Fibroblast of skin of right quadriceps (primary cell): ENCODE measurements at places on chromosomes 7 and 10.

DNA sequence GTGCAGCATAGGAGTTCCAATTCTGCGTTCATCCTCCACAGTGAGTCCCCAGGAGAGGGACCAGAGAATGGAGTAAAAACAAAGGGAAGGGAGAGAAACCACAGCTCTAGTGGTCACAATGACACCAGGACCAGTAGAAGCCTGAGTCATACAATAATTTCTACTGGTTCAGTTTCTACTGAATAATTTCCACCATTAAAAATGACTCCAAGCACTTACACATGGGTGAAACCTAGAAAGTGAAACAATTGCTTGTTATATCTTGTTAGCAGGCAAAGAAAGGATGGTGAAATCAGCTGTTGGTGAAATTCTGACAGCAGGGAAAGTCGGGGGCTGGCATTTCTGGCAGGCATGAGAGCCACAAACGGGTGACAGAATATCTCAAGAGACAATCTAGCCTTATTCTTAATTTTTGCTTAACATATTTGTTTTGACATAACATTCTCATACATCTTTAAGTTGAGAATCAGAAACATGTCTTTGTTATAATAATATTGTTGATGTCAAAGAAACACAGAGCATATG lies 1065.8 kb upstream of the C7orf33 start:
- DNase-seq = no peak

- peak; percentile 18 for DNase-seq
These were observed 71.5 kb downstream of the GPR85 start for GRCh38 chr7:113015034-113015645.

- DNase-seq = no peak
These were observed 485.7 kb downstream of the PTPRN2 start for GRCh38 chr7:158101821-158102450.

GRCh38 chr10:122630526-122630925 lies 69.1 kb downstream of the C10orf120 start:
- no peak for DNase-seq

DNA sequence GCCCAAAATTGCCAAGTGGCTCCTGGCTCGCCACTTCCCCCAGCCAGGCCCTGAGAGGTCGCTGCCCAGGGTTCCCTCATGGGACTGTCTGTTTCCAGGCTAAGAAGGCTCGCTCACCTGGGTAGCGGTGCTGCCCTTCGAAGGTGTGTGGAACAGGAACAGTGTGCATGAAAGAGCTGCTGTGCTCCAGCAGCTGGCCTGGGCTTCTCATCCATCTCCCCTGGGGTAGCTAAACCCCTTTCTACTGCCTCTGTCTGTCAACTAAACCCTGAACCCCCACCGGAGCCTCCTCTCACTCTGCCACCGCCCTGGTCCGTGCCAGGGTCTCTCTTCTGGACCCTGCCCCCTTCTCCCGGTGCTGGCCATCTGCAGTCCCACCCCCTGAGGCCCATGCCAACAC lies 152.9 kb downstream of the EBF3 start:
- DNase-seq = no peak

DNA sequence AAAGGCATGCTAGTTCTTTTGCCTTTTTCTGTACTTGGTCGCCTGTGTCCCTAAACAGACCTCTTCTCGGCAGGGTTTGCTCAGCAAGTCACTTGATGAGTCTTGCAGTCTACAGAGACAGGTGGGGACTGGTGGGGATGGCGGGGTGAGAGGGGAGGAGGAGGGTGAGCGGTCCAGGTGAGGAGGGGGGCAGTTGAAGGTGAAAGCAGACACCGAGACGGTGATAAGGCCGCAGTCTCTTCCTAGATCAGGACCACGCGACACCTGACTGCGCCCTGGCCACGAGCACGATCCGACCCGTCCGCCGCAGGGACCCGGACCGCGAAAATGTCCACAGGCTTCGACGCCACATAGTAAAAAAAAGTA lies 566 bp downstream of the ASNS start:
- DNase-seq = no peak

DNA sequence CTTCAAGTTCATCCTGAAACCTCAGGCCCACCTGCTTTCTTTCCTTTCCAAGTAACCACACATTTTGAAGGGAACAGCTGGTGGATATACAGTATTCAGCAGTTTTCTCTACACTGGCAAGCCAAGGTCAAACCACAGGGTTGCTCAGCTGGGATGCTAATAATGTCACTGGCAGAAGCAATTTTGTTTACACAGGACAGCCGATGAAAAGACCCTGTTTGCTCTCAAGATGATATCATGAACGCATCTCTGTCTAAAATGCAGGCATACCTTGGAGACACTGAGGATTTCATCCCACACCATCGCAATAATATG lies 186.2 kb downstream of the USP6NL start:
- DNase-seq = no peak

GRCh38 chr10:75335983-75336382 lies 65.6 kb downstream of the ZNF503 start:
- DNase-seq = no peak

DNA sequence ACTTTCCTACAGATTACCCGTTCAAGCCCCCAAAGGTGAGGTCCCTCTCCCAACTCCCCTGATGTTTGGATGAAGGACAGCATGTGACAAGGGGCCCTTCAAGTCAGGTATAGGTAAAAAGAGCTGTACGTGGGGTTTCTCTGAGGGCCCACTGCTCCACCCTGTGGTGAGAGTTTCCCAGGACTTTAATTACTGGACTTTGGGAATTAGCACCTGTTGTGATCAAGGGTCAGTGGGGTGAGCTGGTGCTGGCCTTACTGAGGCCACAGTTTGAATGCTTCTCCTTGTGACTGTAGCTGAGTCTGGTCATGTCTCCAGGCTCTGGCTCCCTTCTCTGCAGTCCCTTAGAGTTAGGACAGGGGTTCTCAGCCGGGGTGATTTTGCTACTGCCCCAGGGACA lies 16.8 kb downstream of the UBE2D4 start:
- no peak for DNase-seq

DNA sequence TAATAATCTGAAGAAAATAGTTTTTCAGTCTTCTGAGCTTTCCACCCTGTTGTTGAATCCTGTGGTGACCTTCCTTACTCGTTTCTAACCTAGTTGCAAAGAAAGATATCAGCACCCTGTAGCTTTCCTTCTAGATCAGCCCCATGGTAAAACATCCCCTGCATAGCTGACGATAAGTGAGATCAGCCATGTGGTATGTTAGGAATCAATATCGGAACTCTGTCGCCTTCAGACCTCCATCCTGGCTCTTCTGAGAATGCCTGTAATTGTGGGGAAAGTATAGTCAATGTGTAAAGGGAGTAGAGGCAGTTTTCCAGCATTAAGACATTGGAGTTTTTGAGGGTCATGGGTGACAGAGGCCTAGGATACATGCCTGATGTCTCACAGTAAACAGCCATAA lies 151.8 kb downstream of the LRRC4 start:
- DNase-seq = peak; percentile 49
